ENCODE measurements at places on chromosomes 11 and 22.

GRCh38 chr22:27912101-27912500 lies 7.0 kb downstream of the PITPNB start:
- DNase-seq = no peak

DNA sequence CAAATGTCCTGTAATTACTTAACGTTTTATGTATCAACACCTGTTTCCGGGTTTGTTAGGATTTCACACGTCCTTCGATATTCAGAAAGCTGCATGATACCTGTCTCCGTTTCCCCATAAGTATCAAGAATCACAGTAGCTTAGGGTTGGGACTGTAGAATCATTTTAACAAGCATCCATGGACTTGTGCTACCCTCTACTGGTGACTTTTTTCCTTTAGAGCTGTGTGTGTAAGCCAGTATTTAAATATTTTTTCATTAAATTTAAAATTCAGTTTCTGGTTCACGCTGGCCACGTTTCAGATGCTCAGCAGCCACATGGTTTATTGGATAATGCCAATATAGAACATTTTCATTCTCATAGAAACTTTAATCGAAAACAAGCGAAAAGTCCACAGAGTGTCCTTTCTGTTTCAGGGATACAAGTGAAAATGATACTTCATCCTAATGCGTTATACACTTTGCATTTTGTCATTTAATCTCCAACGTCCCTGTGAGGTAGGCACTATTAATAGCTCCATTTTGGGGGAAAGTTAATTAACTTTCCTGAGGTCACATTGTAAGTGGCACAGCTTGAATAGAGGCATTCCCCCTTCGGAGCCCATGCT lies 61.5 kb upstream of the SLC25A18 start:
- no peak for DNase-seq

DNA sequence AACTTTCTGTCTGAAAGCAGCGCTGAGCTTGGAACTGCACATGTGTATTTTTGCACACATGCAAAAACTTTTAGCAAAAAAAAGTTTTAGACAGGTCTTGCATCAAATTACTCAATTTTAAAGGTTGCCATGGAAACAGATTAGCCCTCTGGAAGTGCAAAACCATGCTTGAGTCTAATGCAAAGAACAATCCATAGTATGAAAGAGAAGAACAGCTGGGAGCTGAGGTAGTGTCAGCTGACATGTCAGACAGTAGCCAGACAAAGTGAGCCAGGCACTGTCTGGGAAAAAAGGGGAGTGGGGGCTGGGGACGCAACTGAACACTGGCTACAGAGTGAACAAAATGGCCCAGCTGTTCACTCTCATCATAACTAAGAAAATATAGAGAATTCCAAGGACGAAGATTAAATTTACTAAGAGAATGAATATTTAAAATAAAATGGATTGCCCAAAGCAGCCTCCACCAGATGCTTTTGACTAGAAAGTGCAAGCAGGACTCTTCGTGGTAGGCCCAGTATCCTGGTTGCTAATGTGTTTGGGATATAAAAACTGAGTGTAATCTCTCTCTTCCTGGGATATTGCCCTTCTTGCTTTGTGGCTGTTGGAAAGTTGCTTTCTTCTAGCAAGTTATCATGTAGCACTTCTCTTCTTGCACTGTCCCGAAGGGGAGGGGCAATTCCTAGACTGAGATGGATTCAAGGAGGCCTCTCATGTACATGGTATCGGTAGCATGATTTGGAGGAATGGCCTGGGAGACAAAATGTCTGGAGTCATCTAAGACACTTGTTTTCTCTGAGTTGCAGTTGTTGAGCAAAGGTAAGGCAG lies 434.1 kb upstream of the FAT3 start:
- no peak for DNase-seq

- DNase-seq = no peak
Measured at GRCh38 chr11:57353852-57354251, 15.7 kb downstream of the P2RX3 start.

DNA sequence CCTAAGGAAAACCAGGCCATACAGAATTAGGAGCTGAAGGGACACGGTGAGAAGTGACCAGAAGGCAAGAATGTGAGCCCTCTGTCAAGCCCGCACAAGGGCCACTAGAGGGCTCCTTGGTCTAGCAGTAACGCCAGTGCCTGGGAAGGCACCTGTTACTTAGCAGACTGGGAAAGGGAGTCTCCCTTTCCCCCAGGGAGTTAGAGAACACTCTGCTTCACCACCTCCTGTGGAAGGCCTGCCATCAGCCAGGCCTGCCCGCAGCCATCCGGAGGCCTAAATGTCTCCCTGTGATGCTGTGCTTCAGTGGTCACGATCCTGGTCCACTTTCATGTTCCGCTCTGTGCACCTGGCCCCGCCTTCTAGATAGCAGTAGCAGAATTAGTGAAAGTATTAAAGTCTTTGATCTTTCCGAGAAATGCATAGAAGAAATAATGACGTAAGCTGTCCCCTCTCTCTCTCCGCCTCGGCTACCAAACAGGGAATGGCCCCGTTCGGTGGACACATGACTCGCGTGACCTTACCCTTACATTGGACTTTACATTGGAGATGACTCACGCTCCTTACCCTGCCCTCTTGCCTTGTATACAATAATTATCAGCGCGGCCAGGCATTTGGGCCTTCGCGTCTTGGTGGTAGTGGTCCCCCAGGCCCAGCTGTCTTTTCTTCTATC lies 10.7 kb upstream of the GSTP1 start:
- DNase-seq = no peak

DNA sequence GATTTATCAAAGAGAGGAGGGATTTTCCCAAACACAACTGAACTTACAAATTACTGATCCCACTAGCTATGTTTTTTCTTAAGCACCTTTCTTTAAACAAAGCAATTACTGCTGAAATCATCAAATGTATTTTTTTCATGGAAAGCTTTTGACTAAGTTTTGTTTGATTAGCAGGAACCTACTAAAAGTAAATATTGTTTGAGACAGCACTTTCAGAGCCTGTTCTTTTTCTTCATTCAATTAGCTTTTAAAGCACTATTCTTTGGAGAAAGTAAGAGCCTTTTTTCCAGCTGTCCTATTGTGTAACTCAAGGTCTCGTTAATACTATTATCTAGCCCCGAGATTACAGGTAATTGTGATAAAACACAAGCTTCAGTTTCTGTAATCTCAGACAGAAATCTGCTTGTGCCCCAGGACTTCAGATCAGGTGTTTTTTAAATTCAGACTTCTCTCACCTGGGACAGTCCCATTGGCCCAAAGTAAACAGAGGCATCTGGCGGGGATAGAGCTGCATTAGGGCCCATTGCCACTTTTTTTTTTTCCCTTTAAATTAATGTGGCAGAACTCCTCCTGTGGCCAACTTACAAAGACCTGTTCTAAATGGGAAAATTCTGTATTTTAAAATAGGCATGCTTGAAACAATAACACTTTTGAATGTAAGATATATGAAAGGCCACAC lies 11.0 kb downstream of the CSTPP1 start:
- no peak for DNase-seq

GRCh38 chr22:36998620-36999351 lies 20.5 kb downstream of the TST start:
- no peak for DNase-seq

DNA sequence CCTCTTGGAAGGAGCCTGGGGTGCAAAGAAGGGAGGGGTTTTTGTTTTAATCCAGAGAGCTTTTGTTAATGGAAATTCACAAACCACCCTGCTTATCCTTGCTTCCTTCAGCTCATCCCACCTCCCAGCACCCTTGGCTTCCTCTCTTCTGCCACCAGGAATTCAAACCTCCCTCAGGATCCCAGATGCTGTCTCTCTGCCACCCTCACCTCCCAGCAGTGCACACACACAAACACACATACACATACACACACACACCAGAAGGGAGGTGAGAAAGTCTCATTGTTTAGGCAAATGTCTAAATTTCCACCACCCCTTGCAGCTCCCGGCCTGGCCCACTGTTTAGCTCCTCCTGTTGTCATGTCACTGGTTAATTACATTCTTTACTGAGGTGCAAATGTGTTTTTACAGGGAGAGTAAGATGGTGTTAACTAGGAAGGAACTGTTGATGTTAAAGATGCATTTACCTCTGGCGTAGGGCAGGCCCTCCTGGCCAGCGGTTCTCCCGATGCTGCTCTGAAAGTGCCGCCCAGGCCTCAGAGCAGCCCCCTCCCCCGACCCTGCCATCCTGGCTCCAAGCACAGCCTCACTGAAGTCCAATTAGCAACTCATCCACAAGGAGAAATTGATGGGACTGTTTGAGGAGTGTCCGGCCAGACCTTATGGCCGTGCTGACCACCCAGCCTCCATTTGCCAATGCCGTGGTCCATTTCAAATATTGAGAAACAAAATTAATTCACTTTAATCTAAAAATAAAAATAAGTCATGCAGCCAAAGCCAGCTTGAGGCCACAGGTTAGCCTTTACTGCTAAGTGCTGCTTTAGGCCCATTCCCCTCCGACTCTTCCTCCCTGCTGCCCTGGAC lies 165.4 kb downstream of the FEZ1 start:
- no peak for DNase-seq

DNA sequence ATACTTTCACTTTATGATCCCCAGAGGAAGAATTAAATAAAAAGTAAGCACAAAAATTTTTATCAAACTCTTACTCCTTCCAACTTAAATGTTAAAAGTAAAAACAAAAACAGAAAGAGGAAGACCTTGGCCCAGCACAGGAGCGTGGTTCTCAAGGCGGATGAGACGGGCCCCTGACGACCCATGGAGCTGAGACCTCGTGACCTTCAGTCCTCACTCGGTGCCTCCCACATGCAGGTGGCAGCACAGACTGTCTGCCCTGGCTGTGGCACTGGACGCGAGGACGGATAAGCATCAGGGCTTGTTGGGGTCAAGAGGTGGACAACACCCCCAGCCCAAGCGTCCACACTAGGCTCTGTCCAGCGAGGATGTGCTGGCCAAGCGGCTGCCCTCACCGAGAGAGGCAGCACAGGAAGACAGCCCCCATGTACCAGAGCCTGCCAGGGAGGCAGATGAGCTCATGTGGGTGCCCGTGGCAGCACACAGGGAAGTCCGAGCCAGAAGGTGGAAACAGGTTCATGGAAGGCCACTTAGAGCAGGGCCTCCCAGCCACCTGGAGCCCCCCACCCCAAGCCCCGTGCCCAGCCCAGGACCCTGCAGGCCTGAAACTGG lies 1389.8 kb downstream of the TBC1D22A start:
- DNase-seq = no peak

- DNase-seq = no peak
Measured at GRCh38 chr11:350723-351255, 18.5 kb upstream of the B4GALNT4 start.

GRCh38 chr22:19810381-19811201 lies 44.1 kb downstream of the GNB1L start:
- no peak for DNase-seq

GRCh38 chr11:128291007-128291406 lies 296.4 kb downstream of the ETS1 start:
- DNase-seq = no peak

- DNase-seq = no peak
Measured at GRCh38 chr22:25160120-25160996, 39.3 kb upstream of the CRYBB3 start.

DNA sequence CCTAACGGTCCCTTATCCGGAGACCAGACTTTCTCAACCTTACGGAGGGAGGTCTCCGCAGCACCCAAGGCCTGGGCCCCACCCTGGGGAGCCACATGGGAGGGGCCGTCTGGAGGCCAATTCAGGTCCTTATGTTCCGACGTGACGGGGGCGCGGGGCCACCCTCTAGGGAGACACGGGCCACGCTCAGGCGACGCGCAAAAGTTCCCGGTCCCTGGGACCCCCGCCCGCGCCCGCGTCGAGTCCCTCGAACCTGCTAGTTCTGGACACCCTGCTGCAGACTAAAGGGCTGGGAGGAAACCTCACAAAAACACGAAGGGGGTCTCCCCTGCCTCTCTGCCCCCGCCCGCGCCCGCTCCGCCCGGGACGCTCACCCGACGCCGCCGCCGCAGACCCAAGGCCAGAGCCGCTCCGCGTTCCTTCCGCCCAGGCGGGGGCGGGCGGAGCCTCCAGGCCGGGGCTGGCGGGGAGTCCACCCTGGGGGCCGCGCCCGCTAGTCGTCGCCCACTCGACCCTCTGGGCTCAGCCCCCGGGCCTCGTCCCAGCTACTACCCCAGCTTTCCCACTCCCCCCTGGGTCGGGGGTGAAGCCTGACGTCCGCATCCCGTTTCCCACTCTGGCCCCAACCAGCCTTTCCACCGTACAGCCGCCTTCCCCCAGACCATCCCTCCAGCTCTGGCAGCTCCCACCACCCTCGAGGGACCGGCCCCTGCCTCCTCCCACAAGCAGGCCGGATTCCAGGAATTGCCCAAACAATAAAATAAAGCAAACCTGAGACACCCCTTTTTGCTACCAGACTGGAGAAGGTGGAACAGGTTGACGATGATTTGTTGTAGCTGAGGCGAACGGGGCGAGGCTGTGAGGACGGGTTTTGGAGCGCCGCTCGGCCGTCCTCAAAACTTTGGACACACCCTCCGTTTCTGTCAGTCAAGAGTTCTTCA lies 2.7 kb downstream of the RNH1 start:
- DNase-seq = no peak

GRCh38 chr22:39240831-39241793 lies 3.7 kb downstream of the PDGFB start:
- DNase-seq = no peak

DNA sequence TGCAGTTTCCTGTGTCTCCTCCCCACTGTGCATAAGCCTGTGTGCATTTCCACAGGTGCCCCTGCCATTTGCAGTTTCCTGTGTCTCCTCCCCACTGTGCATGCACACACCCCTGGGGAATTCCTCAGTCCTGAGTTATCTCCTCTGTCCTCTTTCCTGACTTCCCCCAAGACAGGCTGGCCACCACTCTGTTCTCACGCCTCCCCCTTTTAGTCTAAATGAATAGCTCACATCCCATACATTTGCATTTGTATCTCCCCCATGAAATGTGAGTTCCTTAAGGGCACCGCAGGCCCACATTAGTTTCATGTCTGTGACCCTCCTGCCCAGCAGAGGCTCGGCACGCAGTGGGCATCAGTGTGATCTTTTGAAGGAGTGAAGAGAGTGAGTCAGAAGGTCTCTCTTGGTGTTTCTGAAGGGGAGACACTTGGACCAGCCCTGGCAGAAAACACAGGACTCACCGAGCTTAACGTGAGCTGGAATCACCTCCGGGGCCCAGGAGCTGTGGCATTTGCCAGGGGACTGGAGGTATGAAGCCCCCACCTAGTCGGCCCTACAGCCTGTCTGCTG lies 6.2 kb downstream of the LRRC74B start:
- no peak for DNase-seq

DNA sequence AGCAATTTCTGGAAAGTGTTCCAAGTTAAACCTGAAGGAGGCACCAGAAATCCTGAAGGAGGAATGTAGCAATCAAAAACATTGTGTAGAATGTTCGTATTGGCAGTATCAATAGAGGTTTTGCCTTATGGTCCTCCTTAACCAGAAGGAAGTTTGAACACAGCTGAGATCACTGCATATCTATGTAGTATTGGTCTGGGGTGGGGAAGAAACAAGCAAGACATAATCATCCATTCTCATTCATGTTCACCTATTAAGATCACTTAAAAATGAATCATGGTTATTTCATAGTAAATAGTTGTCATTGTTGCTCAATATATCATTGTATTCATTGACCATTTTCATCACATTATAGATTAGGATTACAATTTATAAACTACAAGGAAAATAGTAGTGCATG lies 160.5 kb downstream of the DDX10 start:
- no peak for DNase-seq

Measured in esophagus squamous epithelium (tissue), 5 donors.